Stimulated activated CD8-positive, alpha-beta memory T cell treated with anti-CD3 and anti-CD28 coated beads, Interleukin-7, amount 100 ng/mL, for 4 hours (primary cell): ENCODE measurements at places on chromosomes 16 and 17.

- DNase-seq: peak; percentile 47
These were observed 86.4 kb downstream of the FOXL1 start for GRCh38 chr16:86664522-86665318.

DNA sequence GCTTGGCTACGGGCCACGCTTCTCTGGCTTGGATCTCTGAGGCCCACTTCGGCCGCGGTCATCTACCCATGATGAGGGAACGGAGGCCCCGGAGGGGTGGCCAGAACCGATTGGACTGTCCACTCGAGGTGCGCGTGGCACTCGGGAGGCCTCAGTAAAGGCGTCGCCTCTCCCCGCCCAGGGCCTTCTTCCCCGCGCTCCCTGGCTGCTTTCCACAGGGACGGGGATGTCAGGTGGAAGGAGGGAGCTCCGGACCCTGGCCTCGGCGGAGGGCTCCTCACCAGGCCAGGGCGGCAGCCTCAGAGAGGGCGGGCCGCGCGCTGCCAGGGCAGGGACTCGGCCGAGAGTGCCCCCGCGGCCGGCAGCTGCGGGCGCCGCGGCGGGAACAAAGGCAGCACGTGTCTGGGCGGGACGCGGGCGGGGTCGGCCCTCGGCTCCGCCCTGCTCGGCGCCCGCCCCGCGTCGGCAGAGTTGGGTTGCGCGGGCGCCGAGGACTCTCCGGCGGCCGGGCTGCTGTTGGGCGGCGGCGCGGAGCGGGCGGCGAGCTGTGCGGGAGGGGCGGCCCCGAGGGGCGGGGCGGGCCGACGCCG is 587 bp upstream of the CDK5R1 start:
- no peak for DNase-seq

GRCh38 chr17:48835971-48836370 is 5.1 kb downstream of the CALCOCO2 start:
- DNase-seq: no peak

DNA sequence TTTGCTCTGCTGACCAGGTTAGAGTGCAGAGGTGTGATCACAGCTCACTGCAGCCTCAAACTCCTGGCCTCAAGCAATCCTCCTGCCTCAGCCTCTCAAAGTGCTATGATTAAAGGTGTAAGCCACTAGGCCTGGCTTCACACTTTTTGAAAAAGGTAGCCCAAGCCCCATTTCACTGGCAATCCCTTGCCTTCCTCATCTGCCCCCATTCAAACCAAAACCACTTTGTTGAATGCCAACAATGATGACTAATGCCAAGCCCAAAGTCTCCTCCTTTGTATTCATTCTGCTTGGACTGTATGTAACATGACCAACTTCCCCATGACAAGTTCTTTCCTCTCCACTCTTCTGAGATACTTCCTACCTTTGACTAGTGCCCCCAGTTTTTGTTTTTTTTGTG is 33.1 kb downstream of the N4BP1 start:
- no peak for DNase-seq

DNA sequence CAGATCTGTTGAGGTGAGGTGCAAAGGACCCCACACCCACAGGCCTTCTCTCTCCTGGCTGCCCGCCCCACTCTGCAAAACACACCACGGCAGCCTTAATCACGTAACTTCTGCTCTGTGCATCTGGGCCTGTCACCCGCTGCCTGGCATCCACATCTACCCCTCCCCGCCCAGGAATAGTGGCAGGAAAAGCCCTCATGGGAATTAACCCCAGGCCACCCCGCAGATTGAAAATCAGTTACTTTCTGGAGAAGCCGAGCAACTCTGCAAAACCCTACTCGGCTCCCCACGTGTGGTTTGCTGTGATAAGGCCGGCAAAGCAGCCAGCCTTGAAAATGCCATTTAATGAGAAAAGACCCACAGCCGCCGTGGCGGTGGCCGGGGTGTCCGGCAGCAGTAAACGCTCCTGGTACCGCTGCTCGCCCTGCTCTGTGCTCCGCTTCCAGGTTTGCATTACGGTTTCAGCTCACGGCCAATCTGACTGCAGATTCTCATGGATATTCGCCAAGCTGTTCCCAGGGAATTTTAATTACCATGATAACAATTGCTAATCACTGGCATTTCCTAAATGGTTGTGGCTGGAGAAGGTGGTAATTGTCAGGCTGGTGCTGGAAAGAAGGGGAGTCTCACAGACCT is 78.0 kb upstream of the DOC2B start:
- DNase-seq: no peak
